Cerebellum (tissue), 4 donors: ENCODE measurements at places on chromosomes 2 and 18. TPM values are rescaled to one million over a fixed set of nuclear protein-coding genes. Genes with fewer than 3 reads are reported as not detected.

EGR4 gene
- 0.09 TPM for total RNA-seq

LONRF2 gene
- total RNA-seq, result 36.1 TPM

IL1F10 gene
- total RNA-seq, result not detected

DNAJC27 gene
- total RNA-seq, result 13.1 TPM

FOSL2 gene
- total RNA-seq, result 5.8 TPM

CCDC74B gene
- total RNA-seq, result 6.0 TPM

VWC2L gene
- total RNA-seq, result 4.3 TPM

AMER3 gene
- total RNA-seq, result 25.7 TPM

LIMS4 gene
- 0.45 TPM for total RNA-seq

SPATS2L gene
- 29.0 TPM for total RNA-seq

TWSG1 gene
- total RNA-seq, result 25.5 TPM

GKN2 gene
- total RNA-seq, result not detected

CCDC93 gene
- 54.8 TPM for total RNA-seq

IL37 gene
- not detected for total RNA-seq

TFCP2L1 gene
- 0.45 TPM for total RNA-seq

RGPD3 gene
- total RNA-seq, result 0.82 TPM
